ENCODE measurements at places on chromosomes 13 and 19. TPM values are rescaled to one million over a fixed set of nuclear protein-coding genes. Genes with fewer than 3 reads are reported as not detected.

Gene ANKLE1
- not detected for total RNA-seq

Gene PRTN3
- not detected for total RNA-seq

Gene CFAP97D2
- total RNA-seq = not detected

Gene PSG1
- not detected for total RNA-seq

Gene RNF113B
- not detected for total RNA-seq

Gene TMEM86B
- not detected for total RNA-seq

Gene BEST2
- 1.3 TPM for total RNA-seq

Gene TSKS
- total RNA-seq = not detected

DNA sequence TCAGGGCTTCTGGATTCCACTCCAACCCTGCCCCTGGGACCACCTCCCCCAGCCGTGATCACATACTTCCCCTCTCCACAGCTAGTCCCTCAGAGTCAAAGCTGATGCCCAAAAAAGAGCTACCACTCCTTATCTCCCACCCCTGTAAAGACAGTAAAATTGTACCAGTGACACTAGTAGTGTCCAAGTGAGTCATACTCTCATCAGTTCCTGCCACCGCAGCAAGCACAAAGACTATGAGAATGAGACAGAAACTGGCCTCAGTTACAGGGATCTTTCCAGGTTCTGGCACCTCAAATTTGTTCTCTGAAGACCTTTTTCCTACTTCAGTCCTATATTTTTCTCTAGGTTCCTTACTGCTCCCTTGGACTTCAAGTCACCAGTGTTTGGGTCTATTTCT is 144.2 kb downstream of the SPRY2 start:
- H3K36me3 ChIP-seq = no peaks in the 10 kb centered on the region
- no peaks in the 10 kb centered on the region for H3K27me3 ChIP-seq
- H3K27ac ChIP-seq = no peak overlapping the region

DNA sequence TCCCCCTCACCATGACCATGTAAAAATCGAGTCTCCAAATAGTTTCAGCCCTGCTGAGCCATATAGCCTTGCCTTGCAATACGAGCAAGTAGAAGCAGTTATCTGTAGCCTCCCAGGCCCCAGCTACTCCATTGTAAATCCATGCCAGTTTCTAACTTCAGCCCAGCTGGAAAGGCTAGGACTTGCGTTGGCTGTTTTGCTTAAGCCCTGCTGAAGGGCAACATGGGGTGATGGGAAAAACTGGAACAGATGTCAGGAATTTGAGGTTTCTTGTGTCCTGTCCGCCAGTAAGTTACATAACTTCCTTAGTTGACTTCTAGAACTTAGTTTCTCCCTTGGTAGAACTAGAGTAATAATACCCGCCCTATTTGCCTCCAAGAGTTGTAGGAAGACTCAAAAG is 216.0 kb upstream of the SERP2 start:
- no peaks in the 10 kb centered on the region for H3K27me3 ChIP-seq
- no peaks in the 10 kb centered on the region for H3K36me3 ChIP-seq
- peaks cover 18% of the 10 kb centered on the region for H3K4me1 ChIP-seq
- DNase-seq = no peak

DNA sequence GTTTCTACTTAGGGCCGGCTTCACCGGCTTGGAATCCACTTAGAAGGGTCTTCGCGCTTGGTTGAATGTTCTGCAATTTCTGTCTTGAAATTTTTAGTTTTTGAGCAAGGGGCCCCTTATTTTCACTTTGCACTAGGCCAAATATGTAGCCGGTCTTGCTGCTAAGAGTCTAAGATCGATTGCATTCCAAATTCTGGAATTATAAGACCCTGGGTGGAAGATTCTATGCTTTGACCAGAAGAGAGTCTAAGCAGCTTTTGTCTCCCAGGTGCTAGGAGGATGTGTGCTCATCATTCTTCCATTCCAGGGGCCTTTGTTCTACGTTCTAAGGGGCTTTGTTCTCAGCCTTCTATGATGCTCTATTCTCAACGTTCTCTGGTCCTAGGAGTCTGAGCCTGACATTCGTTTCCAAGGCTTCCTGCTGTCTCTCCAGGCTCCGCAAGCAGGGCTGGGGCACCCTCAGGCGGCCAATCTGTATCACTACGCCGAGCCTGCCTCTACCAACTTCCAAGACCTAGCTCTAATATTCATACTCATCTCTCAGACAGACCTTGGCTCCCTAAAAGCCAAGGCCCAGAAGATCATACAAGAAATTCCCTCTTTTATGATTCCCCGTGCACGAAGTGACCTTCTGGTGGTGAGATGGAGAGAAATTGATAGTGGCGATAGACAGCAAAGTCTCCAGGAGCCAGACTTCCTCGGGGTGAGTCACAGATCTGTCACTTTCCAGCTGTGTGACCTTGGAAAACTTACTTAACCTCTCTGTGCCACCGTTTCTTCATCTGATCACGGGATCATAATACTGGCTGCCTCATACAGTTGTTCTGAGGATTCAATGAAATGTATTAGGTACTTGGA is 982 bp upstream of the DACT3 start:
- peaks cover 12% of the 10 kb centered on the region for H3K27me3 ChIP-seq
- no peak for DNase-seq
- peaks cover 38% of the 10 kb centered on the region for H3K4me1 ChIP-seq
- H3K4me3 ChIP-seq = peak overlapping the region; percentile 41
- H3K36me3 ChIP-seq = no peaks in the 10 kb centered on the region

- no peaks in the 10 kb centered on the region for H3K4me1 ChIP-seq
- no peaks in the 10 kb centered on the region for H3K27me3 ChIP-seq
- no peak for DNase-seq
- H3K36me3 ChIP-seq = peaks cover 14% of the 10 kb centered on the region
- no peak overlapping the region for H3K4me3 ChIP-seq
- H3K27ac ChIP-seq = no peak overlapping the region
These were observed 16.0 kb downstream of the IRGC start for GRCh38 chr19:43731846-43732245.

- no peak overlapping the region for H3K27ac ChIP-seq
- no peaks in the 10 kb centered on the region for H3K36me3 ChIP-seq
These were observed 14.9 kb upstream of the FRY start for GRCh38 chr13:32016631-32017030.

DNA sequence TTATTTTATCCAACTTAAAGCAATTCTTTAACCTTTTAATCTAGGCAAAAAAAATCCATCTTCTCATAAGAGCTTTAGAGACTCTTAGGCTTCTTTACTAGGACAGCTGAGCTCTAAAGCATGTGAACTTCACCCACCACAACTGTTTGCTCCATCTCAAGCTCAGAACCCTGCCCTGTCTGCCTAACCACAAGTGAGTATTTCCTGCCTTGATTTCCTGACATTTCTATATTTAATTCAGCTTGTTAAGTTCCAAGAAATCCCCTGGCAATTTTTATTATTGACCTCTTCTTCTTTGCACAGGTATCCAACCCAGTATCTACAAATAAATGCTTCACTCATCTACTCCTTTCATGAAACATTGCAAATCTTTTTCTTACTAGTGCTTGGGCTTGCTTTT is 21.1 kb upstream of the CEACAM21 start:
- no peak overlapping the region for H3K27ac ChIP-seq
- no peaks in the 10 kb centered on the region for H3K27me3 ChIP-seq
- no peaks in the 10 kb centered on the region for H3K4me1 ChIP-seq
- no peaks in the 10 kb centered on the region for H3K36me3 ChIP-seq

- H3K27me3 ChIP-seq = no peaks in the 10 kb centered on the region
- H3K4me1 ChIP-seq = peaks cover 10% of the 10 kb centered on the region
- DNase-seq = no peak
- H3K4me3 ChIP-seq = peak overlapping the region; percentile 50
- no peaks in the 10 kb centered on the region for H3K36me3 ChIP-seq
These were observed 927 bp downstream of the LPAR6 start for GRCh38 chr13:48411841-48412531.

DNA sequence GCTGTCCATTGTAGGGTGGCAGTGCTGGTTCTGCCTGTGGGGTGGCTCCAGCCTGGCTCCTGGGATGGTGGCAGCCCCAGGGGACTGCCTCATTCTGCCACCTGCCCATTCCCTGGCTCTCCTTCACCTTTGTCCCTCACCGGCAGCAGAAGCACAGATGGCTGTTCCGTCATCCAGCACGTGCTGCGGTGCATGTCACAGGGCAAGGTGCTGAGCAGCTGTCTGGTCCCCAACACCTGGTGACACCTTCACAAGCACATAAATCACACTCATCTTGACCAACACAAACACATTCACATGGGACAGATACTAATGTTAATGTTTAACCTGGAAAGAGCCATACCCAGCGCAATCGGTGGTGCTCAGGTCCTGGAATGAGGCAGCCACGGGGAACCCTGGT is 126.8 kb downstream of the UQCRFS1 start:
- no peaks in the 10 kb centered on the region for H3K4me1 ChIP-seq
- DNase-seq = no peak
- H3K4me3 ChIP-seq = no peak overlapping the region

DNA sequence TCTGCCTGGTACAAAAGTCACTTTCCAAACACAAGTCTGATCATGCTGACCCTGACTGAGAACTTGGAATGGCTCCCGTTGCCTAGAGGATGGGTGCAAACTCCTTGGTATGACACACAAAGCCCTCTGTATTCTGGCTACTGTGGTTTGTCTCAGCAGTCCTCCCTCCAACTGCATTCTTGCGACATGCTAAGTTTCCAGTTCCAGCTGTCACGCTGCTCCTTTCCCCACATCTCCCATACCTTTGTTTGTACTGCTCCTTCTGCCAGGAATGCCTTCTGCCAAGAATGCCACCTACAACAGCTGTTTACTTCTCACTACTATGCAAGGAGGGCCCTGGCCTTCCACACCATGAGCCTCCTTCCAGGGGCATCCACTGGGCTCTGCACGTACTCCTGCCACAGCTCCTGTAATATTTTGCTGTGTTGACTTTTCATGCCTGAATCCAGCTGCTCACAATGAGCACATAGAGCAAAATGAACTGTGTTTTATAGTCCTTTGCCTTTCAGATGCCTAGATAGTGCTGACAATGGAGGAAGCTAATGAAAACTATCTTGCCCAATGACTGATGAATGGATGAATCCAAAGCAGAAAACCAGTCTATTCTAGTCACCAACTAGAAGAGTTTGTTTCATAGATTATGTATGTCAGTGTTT is 543.7 kb downstream of the EFNB2 start:
- H3K36me3 ChIP-seq = no peaks in the 10 kb centered on the region
- H3K27ac ChIP-seq = peak overlapping the region; percentile 69
- H3K27me3 ChIP-seq = no peaks in the 10 kb centered on the region
- H3K4me1 ChIP-seq = peaks cover 3% of the 10 kb centered on the region

GRCh38 chr19:4352701-4353121 is 9.3 kb downstream of the MPND start:
- peaks cover 77% of the 10 kb centered on the region for H3K36me3 ChIP-seq
- no peak overlapping the region for H3K4me3 ChIP-seq
- H3K4me1 ChIP-seq = no peaks in the 10 kb centered on the region
- no peak overlapping the region for H3K27ac ChIP-seq

- H3K4me1 ChIP-seq = peaks cover 40% of the 10 kb centered on the region
- DNase-seq = no peak
- H3K27me3 ChIP-seq = no peaks in the 10 kb centered on the region
- H3K4me3 ChIP-seq = peak overlapping the region; percentile 91
These were observed 618 bp downstream of the THSD8 start for GRCh38 chr19:12802267-12803106.

- H3K4me1 ChIP-seq = no peaks in the 10 kb centered on the region
- no peak overlapping the region for H3K4me3 ChIP-seq
- H3K36me3 ChIP-seq = no peaks in the 10 kb centered on the region
- H3K27me3 ChIP-seq = no peaks in the 10 kb centered on the region
These were observed 148.9 kb downstream of the USP12 start for GRCh38 chr13:27022571-27023311.

All from esophagus squamous epithelium (tissue), 5 donors.